ENCODE measurements at places on chromosomes 1 and 21. TPM values are rescaled to one million over a fixed set of nuclear protein-coding genes. Genes with fewer than 3 reads are reported as not detected.

The PER3 gene
- total RNA-seq: 11.7 TPM

The ROR1 gene
- 40.8 TPM for total RNA-seq

DNA sequence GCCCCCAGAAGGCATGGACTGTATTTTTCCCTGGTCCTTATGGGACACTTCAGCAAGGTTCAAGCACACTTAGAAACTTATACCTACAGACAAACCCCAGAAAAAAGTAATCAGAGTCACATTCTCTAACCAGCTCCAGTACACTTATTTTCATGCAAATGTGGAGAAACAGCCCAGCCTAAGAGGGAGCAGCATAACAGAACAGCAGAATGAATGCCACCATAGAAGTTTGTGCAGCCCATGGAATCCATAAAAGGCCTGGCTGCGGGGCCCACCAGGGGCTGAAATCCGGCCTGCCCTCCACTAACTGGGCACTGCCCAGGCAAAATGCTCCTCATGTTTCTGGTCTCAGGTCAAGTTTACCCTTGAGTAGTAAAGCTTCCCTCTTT, 60.4 kb upstream of the ATP1A1 start:
- H3K4me1 ChIP-seq: no peaks in the 10 kb centered on the region
- no peaks in the 10 kb centered on the region for H3K27me3 ChIP-seq
- H3K27ac ChIP-seq: no peak overlapping the region
- no peaks in the 10 kb centered on the region for H3K36me3 ChIP-seq

The NHLH1 gene
- not detected for total RNA-seq

The MSTO1 gene
- 4.4 TPM for total RNA-seq

DNA sequence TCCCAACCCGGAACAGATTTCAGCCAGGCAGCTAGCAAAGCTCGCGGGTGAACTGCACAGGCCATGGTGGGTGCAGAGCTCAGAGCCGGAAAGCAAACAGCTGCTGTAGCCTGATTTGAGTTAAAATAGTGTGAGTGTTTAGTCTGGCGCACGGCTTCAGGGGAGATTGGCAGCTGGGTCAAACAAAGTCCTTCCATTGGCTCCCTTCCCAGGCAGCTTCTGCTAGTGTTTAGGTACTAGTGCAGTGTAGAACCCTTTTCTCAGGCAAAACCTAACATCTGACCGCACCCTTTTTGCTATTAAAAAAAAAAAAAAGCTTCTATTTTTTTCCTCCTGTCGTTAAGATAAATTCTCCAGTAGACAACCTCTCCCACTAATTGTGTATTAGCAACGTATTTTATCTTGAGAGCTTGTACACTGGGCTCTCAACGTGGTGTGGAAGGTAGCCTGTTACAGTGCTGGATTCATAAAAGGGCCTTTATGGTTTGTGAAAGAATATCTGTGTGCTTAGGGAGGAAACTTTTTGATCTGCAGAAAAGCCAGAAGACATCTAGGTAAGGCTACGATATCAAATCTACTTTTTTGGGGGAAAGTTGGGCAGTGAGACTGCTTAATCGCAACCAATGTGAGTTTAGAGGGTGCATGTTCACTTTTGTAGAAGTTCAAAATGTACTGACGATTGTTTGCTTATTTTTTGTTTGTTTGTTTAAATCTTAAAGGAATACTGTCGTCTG, 689.6 kb downstream of the USP25 start:
- DNase-seq: peak; percentile 85
- H3K36me3 ChIP-seq: no peaks in the 10 kb centered on the region
- peaks cover 9% of the 10 kb centered on the region for H3K4me1 ChIP-seq
- H3K4me3 ChIP-seq: peak overlapping the region; percentile 50

- peaks cover 27% of the 10 kb centered on the region for H3K36me3 ChIP-seq
- H3K27me3 ChIP-seq: no peaks in the 10 kb centered on the region
- no peak overlapping the region for H3K27ac ChIP-seq
- H3K4me1 ChIP-seq: no peaks in the 10 kb centered on the region
These were observed 10.4 kb downstream of the STYXL2 start for GRCh38 chr1:167104256-167104633.

GRCh38 chr1:6972399-6972798, 187.1 kb downstream of the CAMTA1 start:
- H3K4me1 ChIP-seq: no peaks in the 10 kb centered on the region
- no peaks in the 10 kb centered on the region for H3K27me3 ChIP-seq
- DNase-seq: no peak
- no peak overlapping the region for H3K27ac ChIP-seq

The TMEM61 gene
- total RNA-seq: not detected

DNA sequence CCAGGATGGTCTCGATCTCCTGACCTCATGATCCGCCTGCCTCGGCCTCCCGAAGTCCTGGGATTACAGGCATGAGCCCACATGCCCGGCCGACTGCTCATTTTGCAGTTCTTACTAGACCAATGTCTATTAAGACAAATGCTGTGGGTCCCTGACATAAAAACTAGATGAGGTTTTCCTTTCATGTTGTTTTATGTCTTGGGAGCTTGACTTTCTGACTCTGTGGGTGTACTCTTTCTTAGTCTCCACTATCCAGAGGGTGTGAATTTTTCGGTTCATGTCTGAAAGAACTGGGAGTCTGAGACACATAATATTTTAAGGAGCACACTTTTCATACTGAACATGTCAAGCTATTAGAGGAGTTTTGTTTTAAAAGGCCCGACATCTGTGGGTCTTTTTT, 744.9 kb upstream of the B3GALT2 start:
- no peak for DNase-seq
- H3K36me3 ChIP-seq: no peaks in the 10 kb centered on the region
- H3K4me3 ChIP-seq: no peak overlapping the region
- H3K27ac ChIP-seq: no peak overlapping the region
- H3K27me3 ChIP-seq: no peaks in the 10 kb centered on the region

DNA sequence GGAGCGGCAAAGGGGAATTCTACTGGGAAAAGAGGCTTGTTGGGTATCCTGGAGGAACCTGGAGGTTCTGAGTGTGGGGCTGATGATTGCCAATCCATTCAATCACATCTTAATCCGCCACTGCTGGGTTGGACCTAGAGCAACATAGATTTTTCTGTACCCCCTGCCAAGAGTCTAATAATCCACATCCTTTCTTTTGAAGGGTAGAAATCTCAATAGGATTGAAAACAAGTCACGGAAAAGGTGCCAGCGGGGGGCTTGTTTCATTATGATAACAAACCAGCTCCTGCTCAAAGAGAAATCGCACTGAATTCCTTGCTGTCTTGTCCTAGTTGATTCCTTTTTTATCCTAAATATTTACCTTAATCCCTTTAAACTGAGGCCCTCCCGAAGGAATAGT, 528.5 kb downstream of the ADGRL2 start:
- no peaks in the 10 kb centered on the region for H3K36me3 ChIP-seq
- no peaks in the 10 kb centered on the region for H3K4me1 ChIP-seq
- DNase-seq: no peak

The ZBTB8OS gene
- total RNA-seq: 23.9 TPM

- no peaks in the 10 kb centered on the region for H3K4me1 ChIP-seq
- no peak for DNase-seq
- no peak overlapping the region for H3K27ac ChIP-seq
- H3K36me3 ChIP-seq: no peaks in the 10 kb centered on the region
- no peak overlapping the region for H3K4me3 ChIP-seq
These were observed 266.0 kb downstream of the GPR52 start for GRCh38 chr1:174713796-174714195.

The VN1R5 gene
- not detected for total RNA-seq

DNA sequence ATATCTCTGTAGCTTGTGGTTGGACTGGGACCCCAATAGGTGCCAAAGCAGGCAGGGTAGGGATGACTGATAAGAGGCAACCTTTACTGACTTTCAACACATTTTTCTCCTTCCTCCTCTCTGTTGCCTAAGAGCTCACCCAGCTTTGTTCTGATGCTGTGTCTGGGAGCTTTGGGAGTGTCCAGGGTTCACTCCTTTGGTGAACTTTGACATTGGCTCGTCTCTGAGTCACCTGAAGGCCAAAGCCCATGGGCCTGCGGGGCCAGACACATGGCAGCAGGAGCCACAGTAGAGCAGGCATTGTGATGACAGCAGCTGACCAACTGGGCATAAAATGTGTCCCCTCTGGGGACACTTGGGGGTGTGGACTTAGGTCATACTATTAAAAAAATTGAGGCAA, 99.5 kb upstream of the ZNF644 start:
- H3K36me3 ChIP-seq: no peaks in the 10 kb centered on the region
- H3K4me1 ChIP-seq: no peaks in the 10 kb centered on the region
- DNase-seq: no peak
- H3K27ac ChIP-seq: no peak overlapping the region

The CRB1 gene
- total RNA-seq: 0.11 TPM

- H3K27ac ChIP-seq: no peak overlapping the region
- H3K27me3 ChIP-seq: no peaks in the 10 kb centered on the region
- no peak for DNase-seq
These were observed 36.8 kb downstream of the DHCR24 start for GRCh38 chr1:54850069-54850730.

The C1QC gene
- total RNA-seq: 126 TPM

DNA sequence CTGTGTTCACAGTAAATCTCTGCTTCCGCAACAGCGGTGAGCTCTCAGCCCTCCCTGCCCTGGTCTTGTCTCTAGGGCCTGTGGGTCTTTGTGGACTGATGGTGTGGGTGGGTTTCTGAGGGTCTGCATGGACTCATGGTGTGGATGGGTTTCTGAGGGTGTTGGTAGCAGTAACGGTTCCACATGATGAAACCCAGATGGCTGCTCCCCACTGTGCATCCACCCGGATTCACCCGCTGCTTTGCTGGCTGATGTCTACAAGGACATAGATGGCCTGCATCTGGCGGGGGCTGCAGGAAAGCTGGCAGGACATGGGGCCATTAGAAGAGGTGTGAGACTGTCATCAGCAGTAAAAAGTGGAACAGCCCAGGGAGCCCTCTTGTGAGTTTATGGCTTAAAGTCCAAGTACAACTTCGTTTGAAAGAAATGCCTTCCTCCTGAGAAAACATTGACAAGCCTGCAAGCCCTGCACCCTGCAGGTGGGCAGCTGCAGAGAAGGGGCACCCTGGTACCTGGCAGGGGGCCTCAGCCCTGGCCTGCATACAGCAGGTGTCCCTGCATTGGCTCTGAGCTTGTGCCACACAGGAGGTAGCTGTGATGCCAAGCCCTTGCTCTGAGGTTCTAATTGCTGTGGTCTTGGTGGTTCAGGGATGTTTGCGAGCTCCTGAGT, 156.9 kb upstream of the COL6A1 start:
- no peak overlapping the region for H3K4me3 ChIP-seq
- H3K27ac ChIP-seq: no peak overlapping the region
- no peaks in the 10 kb centered on the region for H3K4me1 ChIP-seq
- DNase-seq: no peak
- no peaks in the 10 kb centered on the region for H3K36me3 ChIP-seq

Measured in right atrium auricular region (tissue), 2 donors.